ENCODE measurements at places on chromosomes 2 and 18.
A peak's percentile ranks its signal among the peaks of the same experiment; 100 is the strongest.

DNA sequence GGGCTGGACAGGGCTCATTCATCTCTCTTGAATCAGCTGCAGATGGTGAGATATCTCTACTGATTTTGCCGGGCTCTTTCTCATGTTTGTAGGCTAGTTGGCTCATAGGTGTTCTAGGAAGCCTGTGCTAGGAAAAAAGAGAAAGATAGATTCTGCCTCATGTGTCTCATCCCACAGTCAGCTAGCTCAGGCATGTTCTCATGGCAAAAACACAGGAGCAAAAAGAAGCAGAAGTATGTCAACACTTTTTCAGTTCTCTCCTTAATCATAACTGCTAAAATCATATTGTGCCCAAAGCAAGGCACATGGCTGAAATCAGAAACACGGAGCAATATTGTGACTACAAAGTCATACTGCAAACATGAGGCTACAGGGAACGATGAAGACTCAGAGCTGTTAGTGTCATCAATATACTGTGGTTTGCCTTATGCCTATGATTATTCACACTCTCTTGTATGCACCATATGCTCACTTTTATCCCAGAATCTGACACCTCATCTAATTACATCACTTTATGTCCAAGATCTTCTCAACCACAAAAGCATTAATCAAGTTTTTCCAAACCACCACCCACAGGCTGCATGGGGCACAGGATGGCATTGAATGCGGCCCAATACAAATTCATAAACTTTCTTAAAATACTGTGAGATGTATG, 571.9 kb upstream of the CNTNAP5 start:
- no peak for DNase-seq

GRCh38 chr2:143816916-143817315, 687.7 kb downstream of the ARHGAP15 start:
- no peak for DNase-seq

- peak; percentile 26 for DNase-seq
Observed at GRCh38 chr2:188294352-188294926, 2.8 kb downstream of the GULP1 start.

- no peak for DNase-seq
Observed at GRCh38 chr2:118056165-118056534, 32.1 kb upstream of the INSIG2 start.

DNA sequence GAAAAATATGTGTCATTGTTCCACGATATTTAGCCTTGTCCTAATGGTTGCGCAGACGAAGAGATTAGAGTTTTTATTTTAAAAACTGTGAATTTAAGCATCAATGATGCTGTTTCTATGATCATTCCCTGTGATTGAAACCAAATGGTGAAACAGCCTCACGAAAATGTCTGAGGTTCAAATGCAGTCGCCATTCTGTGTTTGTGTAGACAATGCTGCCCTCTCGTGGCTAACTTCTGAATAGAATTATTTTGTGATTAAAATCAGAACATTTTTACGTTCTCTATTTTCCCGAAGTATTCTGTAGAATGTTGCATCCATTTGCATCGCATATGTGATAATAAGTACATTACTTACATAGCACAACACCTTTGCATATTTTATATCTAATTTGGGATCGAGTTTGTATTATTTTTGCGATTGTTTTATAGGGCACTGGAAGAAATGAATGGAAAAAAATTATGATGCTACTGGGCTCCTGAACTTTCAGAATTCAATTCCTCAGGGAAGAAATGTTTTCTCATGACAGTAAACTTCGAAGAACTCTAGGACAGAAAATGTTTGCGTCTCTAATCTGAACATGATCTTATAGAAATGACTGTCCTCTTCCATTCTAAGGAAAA, 54.8 kb upstream of the CREB1 start:
- peak; percentile 84 for DNase-seq

- no peak for DNase-seq
Observed at GRCh38 chr2:218149848-218150440, 16.8 kb downstream of the CXCR1 start.

- DNase-seq = no peak
Observed at GRCh38 chr2:181407171-181407570, 50.0 kb upstream of the ITGA4 start.

GRCh38 chr2:19902216-19902740, 495 bp upstream of the TTC32 start:
- DNase-seq = no peak

- DNase-seq = no peak
Observed at GRCh38 chr2:21822505-21822904, 698.7 kb downstream of the TDRD15 start.

DNA sequence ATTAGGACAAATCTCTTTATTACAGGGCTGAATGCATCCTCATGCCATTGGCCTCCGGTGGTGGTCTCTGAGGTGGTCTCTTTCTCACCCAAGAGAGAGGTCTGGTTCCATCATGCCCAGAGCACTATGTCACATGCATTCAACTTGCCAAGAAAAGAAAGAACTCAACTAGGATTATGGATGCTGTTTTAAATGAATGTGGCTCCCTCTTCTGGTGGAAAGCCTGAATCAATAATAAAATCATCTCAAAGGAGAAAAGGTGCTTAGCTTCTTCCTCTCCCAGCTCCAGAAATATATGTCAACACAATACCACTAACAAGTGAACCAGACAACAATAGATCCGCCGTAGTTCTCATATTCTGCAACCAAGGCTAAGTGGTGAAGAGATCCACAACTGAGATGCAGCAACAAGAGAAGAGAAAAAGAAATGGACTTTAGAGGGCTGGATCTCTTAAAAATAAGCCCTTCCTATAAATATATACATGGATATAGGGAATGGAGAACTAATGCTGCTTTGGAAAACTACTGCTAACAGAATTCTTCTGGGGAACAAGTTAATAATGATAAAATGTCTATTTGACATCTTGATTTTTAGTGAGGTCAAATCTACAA, 396.8 kb downstream of the NCKAP5 start:
- peak; percentile 82 for DNase-seq

- no peak for DNase-seq
Observed at GRCh38 chr18:8977166-8977565, 125.3 kb upstream of the NDUFV2 start.

Measured in fibroblast of the aortic adventitia (primary cell).